ENCODE measurements at places on chromosomes 12 and 14. TPM values are rescaled to one million over a fixed set of nuclear protein-coding genes. Genes with fewer than 3 reads are reported as not detected.

DNA sequence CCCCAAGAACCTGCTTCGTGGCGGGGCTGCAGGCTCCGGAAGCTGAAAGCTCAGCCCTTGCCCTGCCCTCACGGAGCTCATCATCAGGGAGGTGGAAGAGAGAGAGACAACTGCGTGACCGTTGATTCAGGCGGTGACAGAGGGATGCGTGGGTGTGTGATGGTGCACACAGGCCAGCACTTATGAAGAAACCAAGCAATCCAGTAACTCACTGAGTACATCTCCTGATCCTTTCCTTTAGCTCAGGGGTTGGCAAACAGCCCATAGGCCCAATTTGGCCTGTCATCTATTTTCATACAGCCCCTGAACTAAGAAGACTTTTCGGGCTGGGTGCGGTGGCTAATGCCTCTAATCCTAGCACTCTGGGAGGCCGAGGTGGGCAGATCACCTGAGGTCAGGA lies 49.9 kb downstream of the TESC start:
- no peak for DNase-seq

GRCh38 chr12:48292040-48292439 lies 58.7 kb downstream of the ZNF641 start:
- DNase-seq, result no peak

DNA sequence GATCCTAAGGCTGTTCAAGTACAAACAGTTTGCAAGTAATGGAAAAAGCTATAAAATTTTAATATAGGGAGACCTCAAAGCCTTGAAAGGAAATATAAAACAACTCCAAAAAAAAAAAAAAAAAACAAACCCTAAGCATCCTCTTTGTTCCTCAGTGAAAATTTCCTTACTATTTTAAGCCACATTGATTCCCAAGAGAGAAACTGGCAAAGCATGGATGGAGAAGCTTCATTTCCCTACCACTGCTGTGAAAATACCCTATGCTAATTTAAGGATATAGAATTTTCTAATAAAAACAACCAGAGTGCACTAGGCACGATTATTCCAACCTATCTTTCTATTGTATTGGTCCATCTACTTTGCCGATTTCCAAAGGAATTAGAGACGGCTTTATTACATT lies 283.1 kb downstream of the CACNA1C start:
- no peak for DNase-seq

DNA sequence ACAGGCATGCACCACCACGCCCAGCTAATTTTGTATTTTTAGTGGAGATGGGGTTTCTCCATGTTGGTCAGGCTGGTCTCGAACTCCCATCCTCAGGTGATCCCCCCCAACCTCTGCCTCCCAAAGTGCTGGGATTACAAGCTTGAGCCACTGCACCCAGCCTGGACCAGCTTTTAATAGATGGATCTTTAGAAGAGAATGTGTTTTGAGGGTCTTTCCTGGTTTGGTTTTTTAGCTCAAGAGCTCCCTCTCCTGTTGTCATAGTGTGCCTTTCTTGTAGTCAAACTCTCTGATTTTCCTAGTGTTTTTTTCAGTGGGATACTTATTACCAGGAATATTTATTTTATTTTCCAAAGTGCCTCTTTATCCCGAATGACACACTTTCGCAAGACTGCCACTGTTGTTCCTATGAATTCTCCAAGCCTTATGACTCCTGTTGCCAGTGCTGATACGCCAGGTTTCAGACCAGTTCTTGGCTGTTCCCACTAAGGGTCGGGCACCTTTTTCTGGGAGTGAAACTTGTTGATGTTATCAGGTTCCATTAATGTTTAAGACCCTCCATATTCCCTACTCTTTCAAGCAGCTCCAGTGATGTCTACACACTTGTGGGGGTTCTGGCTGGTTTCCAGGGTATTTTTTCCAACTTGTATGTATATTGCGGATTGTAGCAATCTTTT lies 31.5 kb upstream of the LIMA1 start:
- no peak for DNase-seq

DNA sequence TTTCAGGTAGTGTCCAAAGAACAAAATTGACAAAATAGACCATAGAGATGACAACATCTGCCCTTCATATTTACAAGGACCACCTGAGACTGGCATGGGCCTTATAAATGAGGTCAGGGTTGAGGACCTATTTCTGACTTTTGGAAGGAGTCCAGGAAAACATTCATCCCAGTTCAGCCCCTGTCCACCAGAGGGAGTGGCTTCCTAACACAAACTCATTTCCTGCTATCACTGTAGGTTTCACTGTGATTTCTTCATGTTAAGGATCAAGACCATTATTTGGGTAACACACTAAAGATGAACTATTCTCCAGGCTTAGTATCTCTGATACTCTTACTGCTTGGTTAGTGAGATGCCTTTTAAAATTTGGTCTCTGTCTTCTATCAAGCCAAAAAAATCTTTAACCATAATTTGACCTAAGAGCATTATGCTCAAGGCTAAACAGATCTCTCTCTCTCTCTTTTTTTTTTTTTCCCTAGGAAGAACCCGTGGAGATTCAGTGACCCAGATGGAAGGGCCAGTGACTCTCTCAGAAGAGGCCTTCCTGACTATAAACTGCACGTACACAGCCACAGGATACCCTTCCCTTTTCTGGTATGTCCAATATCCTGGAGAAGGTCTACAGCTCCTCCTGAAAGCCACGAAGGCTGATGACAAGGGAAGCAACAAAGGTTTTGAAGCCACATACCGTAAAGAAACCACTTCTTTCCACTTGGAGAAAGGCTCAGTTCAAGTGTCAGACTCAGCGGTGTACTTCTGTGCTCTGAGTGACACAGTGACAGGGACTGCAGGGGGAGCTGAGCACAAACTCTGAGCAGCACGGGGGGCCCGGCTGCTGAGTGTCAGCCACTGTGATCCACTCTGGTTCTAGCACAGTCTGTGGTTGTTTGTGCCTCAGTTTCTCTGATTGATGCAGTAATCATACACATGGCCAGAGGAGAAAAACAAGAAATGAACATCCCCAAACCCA lies 267.6 kb upstream of the OR4E1 start:
- no peak for DNase-seq

- no peak for DNase-seq
Observed at GRCh38 chr14:102472791-102473150, 36.8 kb downstream of the ANKRD9 start.

GRCh38 chr12:55652352-55652751 lies 15.7 kb downstream of the OR10P1 start:
- no peak for DNase-seq

- DNase-seq, result no peak
Observed at GRCh38 chr12:91877456-91878235, 268.0 kb downstream of the BTG1 start.

DNA sequence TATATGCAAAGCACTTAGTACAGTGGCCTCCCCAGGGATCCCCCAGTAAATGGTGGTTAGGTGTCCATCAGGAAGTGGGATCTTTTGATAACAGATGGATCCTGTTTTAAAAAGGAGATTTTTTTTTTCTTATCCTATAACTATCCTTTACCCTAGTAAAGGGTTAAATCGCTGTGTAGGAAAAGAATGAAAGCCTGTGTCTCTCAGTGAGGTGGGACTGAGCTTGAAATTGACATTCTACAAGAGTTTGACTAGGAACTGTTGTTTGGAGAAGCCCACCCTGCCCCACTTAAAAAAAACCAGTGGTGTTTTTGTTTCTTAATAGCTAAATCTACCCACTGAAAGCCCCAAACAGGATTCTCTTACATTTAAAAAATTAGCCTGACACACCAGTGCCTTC lies 112.2 kb upstream of the EGLN3 start:
- no peak for DNase-seq

DNA sequence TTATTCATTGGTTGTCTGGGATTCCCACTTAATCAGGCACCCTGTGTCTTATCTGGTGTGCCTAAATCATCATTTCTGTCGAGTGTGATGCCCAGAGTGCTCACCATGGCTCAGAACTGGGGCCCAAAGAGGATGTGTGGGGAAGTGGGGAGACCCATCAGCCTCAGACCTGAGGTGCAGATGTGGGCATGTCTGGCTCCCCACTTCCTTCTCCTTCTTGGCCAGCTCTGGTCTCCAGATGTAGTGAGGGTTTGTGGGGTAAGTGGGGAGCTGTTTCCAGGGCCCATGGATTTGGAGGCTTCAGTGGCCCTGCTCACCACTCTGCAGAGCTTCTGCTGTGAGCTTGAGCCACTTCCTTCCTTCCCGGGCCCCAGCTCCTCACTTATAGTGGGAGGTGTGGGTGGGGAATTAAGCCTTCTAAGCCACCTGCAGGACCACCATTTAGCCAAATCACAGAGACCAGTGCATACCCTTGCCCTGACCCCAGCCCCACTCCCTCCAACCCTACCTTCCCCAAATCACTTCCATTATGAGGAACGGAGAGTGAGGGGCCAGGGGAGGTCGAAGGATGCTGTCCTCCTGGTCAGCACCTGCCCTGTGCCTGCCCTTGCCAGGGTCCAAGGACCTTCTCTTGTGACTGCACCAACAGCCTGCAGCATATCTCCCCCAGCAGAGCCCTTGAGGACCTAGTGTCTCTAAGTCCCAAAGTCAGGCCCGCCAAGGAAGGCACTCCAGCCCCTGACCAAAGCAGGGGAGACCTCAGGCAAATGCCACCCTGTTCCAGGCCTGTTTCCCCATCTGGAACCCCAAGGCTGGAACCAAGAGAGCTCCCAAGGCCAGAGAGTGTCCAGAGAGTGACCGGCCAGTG lies 278.2 kb upstream of the RTL1 start:
- DNase-seq, result no peak

DNA sequence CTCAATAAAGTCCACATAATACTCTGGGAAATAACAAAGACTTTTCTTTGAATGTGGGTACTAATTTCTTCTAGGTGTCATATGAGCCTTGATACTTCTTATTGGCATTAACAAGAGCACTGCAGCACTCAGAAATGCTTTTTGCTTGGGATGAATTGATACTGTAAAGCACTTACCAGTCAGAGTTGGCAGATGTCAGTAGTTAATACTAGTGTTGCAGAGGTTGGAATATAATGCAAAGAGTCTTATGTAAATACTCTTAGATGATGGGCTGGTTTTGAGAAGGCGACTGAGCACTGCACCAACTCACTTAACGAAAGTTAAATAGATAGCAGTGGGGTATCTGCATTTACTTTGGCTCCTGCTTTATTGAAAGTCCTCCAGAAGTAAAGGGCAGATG lies 25.6 kb upstream of the MBIP start:
- no peak for DNase-seq

GRCh38 chr12:41930866-41931437 lies 213.7 kb downstream of the GXYLT1 start:
- no peak for DNase-seq

DNA sequence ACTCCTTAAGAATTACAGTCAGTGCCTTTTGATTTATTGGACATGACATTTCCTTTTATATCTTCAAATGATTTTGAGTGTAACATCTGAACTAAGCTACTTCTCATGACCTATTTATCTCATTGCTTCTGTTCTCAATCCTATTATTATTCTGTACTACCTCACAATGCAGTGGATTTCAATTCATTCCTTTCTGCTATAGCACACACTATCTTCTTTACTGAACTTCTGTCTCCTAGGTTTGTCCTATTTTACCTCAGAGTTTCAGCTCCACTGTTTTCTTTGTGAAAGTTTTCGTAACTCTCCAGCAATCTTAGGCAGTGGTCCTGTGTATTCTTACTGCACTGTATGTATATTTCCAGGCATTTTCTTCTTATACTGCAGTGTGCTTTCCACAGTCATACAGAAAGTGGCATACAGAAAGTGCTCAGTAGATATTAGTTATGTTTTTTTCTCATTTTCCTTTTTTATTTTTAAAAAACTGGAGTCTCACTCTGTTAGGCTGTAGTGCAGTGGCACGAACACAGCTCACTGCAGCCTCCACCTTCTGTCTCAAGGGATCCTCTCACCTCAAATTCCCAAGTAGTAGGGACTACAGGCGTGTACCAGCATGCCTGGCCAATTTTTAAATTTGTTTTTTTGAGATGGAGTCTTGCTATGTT lies 368.6 kb upstream of the RGS6 start:
- DNase-seq, result no peak

- DNase-seq, result no peak
Observed at GRCh38 chr12:24743941-24744793, 204.7 kb downstream of the BCAT1 start.

DNA sequence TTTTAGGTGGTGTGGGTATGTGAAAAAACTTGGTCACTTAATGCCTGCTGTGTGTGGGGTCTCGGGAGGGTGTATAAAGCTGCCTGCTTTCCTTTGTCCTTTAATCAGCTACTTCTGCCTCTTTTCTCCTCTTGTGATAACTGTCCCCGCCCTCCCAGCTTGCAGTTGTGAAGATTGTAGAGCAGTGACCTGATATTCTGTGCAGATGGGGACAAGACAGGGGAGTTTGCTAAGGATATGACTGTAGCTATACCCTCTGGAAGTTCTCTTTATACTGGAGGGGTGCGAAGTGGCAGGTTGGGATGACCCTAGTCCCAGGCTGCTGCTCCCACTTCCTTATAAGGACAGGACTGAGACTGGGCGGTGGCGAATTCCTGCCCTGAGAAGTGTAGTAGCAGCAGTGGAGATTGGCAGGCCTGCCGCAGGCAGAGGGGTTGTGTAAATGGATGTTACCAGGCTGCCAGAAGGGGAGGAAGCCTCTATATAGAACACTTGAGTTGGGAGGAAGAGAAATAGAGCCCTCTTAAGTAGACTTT lies 835 bp downstream of the MYL6 start:
- peak; percentile 32 for DNase-seq

- no peak for DNase-seq
Observed at GRCh38 chr12:97313471-97314190, 149.0 kb upstream of the RMST start.

DNA sequence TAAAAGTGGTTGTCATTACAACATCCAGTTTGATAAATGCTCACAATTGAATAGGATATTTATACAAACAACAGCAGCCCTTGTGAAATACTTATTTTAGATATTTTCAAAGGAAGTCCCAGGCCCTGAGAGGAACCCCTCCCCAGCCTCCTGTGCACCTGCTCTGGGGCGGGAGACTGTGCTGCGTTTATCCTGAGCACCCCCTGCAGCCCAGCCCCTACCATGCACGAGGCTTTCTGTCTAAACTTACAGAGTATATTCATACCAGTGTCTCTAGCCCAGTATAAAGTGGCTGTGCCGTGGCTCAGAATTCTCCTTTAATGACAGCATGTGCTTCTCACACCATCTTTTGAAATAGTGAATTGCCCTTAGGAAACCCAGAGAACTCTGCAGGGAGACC lies 1084.3 kb downstream of the TMEM121 start:
- DNase-seq, result no peak

- no peak for DNase-seq
Observed at GRCh38 chr12:92943482-92944250, 14.6 kb upstream of the EEA1 start.

- DNase-seq, result no peak
Observed at GRCh38 chr14:60151715-60152114, 13.5 kb downstream of the DHRS7 start.

- no peak for DNase-seq
Observed at GRCh38 chr12:85575120-85576096, 260.8 kb downstream of the RASSF9 start.

Gene INSM2
- polyA plus RNA-seq, result not detected

Gene MMP19
- 1.1 TPM for polyA plus RNA-seq

Gene CEP128
- 5.9 TPM for polyA plus RNA-seq

Gene ZNF410
- 65.0 TPM for polyA plus RNA-seq

Gene SLC10A1
- 0.21 TPM for polyA plus RNA-seq

Gene FOXM1
- polyA plus RNA-seq, result 30.7 TPM

Gene GLIPR1L2
- 3.7 TPM for polyA plus RNA-seq
